ENCODE measurements at places on chromosomes 13 and 19.

DNA sequence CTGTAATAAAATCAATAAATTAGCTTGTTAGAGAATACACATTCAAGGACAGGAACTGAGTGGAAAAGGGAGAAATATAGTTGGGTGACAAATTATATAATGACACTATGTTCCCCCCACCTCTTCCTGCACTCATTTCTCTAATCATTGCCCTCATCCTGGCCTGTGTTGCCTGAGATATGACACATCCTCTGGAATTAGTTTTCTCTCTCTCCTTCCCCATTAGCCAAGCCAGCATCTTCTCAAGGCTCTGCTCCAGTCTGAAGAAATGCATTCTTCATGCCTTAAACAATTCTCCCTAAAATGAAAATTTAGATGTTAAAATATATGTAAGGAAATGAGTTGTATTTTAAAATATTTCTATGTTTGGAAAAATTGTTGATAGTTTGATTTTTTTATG lies 280.3 kb downstream of the POU4F1 start:
- no peak for DNase-seq

- no peak for DNase-seq
Measured at GRCh38 chr13:94157705-94158218, 321.7 kb downstream of the DCT start.

GRCh38 chr13:44364345-44365000 lies 9.2 kb upstream of the SERP2 start:
- no peak for DNase-seq

DNA sequence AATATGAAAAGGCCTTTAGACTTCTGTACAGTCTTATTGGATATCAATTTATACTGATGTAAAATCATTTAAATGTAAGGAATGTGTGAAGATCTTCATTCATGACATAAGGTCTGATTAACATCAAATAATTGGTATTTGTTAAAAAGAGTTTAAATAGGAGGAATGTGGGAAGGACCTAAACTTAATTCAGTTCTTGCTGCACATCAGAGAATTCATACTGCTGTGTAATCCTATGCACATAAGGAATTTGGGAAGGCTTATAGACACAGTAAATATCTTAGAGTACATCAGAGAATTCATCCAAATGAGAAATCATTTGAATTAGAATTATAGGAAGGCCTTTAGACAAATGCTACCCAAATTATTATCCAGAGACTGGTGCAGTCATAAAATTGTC lies 21.7 kb downstream of the ZNF283 start:
- DNase-seq: no peak

DNA sequence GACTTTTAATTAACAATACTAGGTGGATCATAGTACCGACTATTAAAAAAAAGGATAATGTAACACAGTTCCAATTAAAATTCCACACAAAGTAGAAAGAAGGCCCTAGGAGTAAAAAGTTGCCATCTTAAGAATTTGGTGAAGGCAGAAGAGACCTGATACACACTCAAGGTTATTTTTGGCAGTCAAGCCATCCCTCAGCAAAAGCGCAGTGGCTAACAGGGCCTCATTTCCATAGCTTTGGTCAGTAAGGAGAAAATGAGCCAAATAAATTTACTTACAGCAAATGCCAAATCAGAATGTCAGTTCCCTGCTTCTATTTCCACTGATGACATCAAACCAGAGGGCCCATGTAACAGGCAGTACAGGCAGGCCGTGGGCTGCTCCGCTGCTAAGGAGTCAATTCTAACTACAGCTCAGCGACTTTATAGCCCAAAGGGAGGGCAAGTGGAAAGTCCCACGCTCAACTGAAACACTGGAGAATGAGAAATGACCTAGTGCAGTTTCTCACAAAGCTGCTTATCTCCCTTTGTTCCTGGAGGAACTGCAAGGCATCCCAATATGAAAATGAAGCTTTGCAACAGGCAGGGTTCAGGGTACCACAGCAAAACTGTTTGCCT lies 6.3 kb downstream of the ARGLU1 start:
- peak; percentile 54 for DNase-seq

DNA sequence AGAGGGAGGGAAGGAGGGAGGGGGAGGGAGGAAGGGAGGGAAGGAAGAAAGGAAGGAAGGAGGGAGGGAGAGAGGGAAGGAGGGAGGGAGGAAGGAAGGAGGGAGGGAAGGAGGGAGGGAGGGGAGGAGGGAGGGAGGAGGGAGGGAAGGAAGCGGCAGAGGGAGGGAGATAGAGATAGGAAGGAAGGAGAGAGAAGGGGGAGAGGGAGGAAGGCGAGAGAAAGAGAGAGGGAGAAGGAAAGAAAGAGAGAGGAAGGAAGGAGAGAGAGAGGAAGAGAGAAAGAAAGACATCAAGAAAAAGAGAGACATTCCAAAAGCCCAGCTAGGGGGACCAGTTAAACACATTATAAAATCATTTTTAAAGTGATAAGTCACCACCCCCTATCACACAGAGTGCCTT lies 62.5 kb downstream of the GNG7 start:
- DNase-seq: no peak

- no peak for DNase-seq
Measured at GRCh38 chr13:109371066-109371465, 415.3 kb downstream of the IRS2 start.

DNA sequence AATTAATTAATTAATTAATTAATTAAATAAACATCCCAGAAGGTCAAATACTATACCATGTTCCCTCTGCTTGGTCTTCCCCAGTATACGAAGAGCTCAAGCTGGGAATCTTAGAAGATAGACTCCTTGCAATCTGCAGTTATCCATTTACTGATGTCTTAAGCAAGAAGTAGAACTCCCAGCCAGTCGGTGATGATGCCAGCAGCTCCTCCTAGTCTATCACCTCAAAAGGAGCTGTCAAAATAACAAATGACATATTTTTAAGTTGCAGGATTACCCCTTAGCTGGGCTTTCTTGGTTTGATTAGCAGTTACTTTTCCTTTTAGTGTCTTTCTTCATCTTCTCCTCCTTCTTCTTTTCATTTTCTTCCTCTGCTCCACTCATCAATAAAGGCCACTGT lies 6.0 kb upstream of the ZNF507 start:
- DNase-seq: no peak

GRCh38 chr13:22486490-22486889 lies 694.3 kb upstream of the SGCG start:
- no peak for DNase-seq

GRCh38 chr19:282501-282900 lies 8.7 kb downstream of the PLPP2 start:
- no peak for DNase-seq

DNA sequence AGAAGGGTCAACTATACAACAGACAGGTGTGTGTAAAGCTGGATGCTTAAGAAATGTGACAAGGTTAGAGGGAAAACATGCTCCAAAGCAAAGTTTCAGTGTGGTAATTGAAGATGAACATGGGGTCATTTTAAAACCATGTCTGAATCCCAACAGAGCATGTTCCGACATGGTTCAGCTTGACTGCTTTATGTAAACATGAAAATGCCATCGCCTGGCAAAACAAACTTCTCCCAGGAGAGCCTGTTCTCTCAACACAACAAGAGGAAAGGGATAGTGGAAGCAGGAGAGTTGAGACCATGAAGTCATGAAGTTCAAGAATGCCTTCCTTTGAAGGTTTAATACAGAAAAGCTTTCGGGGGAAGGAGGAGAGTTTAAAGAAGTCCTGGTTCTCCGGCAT lies 85.8 kb downstream of the EPSTI1 start:
- peak; percentile 21 for DNase-seq

- no peak for DNase-seq
Measured at GRCh38 chr13:31191748-31192147, 8.0 kb upstream of the B3GLCT start.

GRCh38 chr13:113651511-113652403 lies 6.2 kb downstream of the ATP4B start:
- no peak for DNase-seq

- no peak for DNase-seq
Measured at GRCh38 chr13:77876176-77876575, 42.5 kb downstream of the EDNRB start.

- no peak for DNase-seq
Measured at GRCh38 chr19:29645911-29646310, 19.4 kb upstream of the PLEKHF1 start.

DNA sequence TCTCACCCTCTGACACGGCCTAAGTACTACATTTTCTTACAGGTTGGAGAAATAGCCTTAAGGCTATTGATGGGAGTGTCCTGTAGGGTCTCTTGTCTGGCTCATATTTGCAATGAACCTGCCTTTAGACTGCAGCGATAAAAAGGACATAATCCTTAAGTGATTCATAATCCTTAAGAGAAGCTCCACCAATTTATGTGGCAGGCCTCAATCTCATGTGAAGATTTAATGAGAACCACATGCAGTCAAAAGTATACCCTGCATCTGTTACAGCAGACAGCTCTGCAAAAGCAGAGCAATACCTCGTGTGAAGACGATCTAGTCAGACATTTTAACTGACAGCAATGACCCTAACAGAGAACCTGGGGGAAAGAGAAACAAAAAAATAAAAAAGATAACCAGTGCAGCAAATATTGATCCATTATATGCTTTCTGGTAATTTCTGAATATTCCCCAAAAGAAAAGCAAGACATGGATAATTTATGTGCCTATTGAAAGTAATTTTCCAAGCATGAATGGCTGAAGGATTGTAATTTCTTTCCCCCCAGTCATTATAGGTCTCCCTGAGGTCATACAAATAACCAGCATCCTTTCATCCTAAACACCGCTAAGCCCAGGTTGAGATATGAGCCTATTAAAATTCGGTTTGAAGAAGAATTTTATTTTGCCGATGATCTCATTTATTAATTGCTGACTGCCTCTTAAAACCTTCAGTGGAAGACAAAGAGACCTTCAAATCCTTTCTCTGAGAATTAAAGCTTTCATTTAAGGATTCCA lies 321.8 kb upstream of the NBEA start:
- DNase-seq: no peak

DNA sequence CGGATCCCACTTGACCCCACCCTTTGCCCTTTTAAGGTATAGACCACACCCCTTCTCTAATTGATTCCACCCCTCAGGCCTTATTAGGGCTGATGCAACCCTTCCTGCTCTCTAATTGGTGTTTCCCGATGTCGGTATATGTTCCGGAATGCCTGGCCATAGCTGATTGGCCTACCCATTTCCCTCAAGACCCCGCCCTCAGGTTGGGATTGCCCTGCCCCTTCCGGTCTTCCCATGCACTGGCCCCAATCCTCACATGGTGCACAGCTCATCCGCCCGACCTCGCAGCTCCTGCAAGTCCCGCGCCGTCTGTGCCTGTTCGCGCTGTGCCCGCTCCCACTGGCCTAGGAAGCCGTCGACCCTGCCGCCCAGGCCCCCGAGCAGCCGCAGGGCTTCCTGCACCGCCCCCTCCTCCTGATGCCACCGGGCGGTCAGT lies 18.1 kb downstream of the TSKS start:
- DNase-seq: no peak

DNA sequence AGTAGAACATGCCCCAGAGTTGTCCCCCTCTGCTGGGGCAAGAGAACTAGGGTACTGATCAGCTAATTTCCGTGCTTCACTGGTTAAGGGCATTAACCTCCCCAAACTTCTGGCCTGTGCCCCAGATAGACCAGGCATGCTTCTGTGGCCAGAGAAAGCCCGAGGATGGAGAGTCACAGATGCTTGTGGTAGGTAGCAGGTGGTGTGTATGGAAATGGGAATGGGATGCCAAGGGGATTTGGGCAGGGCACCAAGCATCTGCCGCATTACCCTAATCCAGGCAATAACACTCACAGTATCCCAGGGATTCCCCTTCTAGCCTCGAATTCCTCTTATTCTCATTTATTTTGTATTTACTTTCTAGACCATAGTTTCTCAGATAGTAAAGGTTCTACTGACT lies 124.8 kb upstream of the KLF12 start:
- no peak for DNase-seq

GRCh38 chr13:105787632-105788031 lies 747.8 kb downstream of the EFNB2 start:
- DNase-seq: no peak

DNA sequence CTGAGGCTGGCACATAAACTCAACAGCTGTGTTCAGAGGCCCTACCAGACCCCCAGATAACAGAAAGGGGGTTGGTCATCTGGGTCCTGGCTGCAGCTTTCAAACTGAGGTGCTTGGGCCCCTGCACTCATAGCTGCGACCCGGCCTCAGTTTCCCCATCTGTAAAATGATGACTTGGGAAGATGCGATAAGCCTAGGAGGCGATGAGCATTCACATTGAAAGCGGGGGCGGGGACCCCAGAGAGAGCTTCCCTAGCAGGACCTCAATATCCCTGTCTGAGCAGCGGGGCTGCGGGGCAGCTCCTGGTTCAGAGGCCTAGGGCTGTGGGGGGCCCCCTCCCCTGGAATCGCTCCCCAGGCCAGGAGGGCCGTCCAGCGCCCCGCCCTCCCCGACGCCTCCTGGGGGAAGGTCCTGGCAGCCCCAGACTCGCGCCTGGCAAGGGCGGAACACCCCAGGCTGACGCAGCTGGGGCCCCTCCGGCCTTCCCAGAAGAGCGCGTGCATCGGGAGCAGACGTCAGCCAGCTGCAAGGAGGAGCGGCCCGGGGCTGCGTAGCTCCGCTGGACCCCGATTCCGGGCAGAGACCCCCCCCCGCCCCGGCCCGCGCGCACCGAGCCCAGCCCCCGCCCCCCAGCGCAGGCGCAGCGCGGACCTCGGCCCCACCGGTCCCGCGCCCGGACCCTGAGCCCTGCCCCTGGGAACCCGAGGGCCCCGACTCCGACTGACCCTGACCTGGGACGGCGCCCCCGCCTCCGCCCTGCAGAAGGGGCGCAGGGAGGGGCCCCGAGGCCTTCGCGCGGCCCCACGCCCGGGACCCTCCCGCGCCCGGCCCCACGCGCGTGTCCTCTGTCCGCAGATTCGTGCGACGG lies 3.5 kb downstream of the FSTL3 start:
- peak; percentile 66 for DNase-seq

DNA sequence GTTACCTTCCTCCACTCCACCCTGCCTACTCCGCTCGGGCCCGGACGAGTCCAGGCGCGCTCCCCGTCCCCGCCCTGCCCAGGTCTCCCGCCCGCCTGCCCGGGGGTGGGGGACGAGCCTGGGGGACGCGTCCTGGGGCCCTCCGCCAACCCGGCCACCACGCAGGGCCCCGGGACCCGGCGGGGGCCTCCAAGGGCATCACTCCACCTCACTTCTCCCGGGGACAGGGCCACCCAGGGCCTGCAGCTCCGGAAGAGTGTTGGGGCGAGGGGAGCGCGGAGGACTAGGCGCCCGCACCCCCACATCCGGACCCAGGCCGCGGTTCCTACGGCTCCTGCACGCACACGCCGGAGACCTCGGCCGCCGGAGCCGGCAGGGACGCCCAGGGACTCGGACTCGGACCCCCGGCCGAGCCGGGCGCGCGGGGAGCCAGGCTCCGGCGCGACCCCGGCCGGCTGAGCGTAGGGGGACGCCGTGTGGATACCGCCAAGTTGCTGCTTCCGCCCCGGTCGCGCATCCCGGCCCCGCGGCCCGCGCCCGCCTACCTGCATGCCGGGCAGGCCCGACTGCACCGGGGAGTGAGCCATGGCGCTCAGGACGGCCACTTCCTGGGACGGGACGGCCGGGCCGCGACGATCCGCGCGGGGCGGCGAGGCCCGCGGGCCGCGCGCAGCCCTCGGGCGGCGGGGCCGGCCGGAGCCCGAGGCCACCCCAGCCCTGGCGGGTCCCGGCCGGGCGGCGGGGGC lies 534 bp downstream of the STK24 start:
- no peak for DNase-seq

Data from renal pelvis (tissue), 12 donors.